ENCODE measurements at places on chromosomes 16 and 17.
A peak's percentile ranks its signal among the peaks of the same experiment; 100 is the strongest.

DNA sequence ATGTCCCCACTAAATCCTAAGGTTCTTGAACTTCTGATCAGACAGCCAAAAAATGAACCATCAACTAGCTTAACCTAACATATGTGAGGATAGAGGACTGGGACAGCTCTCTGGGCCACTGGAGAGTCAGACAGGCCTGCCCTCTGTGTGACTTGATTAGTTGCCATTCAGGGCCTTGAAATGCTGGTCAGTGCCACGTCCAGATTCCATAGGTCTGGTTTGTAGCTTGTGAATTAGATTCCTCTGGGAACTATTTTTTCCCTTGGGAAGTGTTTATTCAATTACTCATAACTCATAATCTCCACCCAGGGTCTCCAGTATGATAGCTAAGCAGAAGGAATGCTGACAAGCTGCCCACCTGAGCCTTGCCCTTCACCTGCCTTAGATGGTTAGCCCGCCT lies 48.2 kb downstream of the IGF2BP1 start:
- DNase-seq, result no peak

DNA sequence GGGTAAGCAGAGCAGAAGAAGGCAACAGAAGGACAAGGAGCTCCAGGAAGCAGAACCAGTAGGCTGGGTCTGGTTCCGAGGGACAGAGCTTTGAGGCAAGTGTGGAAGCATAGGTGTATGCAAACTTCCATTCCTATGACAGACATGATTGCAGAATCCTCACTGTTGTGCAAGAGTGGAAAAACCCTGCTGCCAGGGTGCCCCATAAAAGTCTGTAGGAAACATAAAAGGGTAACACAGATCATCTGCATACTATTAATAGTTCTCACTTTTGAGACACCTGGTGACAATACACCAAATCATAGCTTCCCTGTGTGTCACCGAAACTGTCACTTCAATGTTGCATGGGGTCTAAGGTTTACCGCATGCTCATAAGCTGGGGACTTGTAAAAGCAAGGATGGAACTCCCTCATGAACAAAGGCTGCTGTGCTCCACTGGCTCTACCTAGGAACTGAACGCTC lies 39.7 kb downstream of the ARHGAP17 start:
- DNase-seq, result peak; percentile 37

GRCh38 chr16:54072237-54072636 lies 214.3 kb downstream of the IRX3 start:
- DNase-seq, result no peak

- DNase-seq, result no peak
These were observed 75.5 kb downstream of the SLC5A11 start for GRCh38 chr16:24921229-24921628.

DNA sequence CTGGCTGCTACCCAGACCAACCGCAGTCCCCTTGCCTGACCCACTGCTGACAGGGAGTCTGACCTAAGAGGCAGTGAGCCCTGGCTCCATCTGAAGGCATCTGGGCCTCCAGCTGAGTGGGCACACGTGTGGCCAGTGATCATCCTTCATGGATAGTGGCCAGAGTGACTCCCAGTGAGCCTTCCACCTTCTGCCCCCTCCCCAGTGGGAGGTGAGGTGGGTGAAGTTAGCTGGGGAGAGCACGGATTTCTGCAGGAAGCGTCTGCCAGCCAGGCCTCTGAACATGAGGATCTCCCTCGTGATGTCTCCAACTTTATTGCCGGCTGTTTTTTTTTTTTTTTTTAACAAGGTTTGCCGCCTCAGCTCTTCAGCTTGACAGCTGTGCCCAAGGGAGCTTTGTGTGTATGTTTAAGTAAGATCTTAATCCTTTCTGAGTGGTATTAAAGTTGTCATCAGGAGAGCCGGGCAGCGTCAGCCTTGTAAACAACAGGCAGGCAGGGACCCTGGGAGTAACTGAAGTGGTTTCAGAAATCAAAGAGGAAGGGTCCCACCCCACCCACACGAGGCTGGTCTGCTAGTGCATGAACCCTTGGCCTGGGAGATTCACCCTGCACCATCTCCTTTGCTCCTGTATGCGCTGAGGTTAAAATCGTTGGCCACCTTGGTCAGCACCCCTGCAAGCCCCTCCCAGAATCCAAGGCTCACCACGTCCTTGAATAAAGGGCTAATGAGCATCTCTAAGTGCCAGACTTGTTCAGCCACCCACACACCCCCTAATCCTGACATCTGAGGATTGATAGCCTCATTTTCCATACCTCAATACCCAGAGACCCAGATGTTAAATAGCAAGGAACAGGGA lies 33.3 kb downstream of the RHBDL3 start:
- DNase-seq, result no peak

GRCh38 chr17:34114174-34114573 lies 140.9 kb upstream of the CCL2 start:
- no peak for DNase-seq

- DNase-seq, result no peak
These were observed 60.2 kb downstream of the HAPSTR1 start for GRCh38 chr16:9151597-9151996.

DNA sequence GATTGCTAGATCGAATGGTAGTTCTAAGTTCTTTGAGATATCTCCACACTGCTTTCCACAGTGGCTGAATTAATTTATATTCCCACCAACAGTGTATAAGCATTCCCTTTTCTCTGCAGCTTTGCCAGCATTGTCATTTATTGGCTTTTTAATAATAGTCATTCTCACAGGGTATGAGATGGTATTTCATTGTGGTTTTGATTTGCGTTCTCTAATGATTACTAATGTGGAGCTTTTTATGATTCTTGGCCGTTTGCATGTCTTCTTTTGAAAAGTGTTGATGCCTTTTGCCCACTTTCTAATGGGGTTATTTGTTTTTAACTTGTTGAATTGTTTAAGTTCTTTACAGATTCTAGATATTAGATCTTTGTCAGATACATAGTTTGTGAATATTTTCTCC lies 36.5 kb upstream of the BCAS3 start:
- no peak for DNase-seq

- DNase-seq, result no peak
These were observed 72.1 kb downstream of the JPH3 start for GRCh38 chr16:87674419-87674818.

- DNase-seq, result no peak
These were observed 612.1 kb downstream of the MAF start for GRCh38 chr16:78988361-78988969.

DNA sequence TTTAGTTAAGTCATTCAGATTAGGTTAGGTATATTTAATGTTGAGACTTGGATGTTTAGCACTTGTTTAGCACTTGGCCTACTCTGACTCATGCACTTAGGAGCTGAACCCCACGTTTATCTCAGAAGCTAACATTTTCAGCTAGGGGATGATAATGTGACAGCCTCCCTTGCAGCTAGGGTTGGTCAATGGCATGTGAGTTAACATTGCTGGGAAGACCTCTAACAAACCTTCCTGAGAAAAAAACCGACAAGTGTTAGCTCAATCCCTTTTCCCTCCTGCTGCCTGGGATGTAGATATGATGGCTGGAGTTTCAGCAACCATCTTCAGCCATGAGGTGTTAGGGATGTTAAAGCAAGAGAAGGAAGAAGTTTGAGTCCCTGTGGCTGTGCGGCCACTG lies 185.0 kb upstream of the FOXF1 start:
- no peak for DNase-seq

DNA sequence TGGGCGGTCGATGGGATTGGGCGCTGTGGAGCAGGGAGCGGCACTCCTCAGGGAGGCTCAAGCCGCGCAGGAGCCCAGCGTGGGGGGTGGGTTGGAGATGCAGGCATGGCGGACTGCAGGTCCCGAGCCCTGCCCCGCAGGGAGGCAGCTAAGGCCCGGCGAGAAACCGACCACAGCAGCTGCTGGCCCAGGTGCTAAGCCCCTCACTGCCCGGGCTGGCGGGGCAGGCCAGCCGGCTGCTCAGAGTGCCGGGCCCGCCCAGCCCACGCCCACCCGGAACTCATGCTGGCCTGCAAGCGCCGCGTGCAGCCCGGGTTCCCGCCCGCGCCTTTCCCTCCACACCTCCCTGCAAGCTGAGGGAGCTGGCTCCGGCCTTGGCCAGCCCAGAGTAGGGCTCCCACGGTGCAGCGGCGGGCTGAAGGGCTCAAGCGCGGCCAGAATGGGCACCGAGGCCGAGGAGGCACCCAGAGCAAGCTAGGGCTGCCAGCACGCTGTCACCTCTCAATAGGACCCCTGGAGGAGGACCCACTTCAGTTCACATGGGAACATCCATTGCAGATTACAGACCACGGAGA lies 20.5 kb upstream of the METTL16 start:
- no peak for DNase-seq

GRCh38 chr16:22937169-22937568 lies 123.2 kb downstream of the HS3ST2 start:
- DNase-seq, result no peak

GRCh38 chr17:70345061-70345460 lies 175.7 kb downstream of the KCNJ2 start:
- no peak for DNase-seq

DNA sequence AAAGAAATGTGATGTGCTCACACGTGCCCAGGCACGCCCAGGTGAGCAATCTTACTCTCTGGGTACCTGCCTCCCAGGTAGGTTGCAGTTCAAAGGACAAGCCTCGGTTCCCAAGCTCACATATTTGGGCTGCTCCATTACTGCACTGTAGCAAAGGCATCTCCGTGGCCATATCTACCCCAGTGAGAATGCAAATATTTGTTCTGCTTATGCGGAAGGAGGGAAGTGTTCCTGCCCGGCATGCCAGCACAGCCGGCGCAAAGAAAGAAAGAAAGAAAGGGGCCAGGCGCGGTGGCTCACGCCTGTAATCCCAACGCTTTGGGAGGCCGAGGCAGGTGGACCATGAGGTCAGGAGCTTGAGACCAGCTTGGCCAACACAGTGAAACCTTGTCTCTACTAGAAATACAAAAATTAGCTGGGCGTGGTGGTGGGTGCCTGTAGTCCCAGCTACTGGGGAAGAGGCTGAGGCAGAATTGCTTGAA lies 30.7 kb downstream of the SLC43A2 start:
- DNase-seq, result no peak

- DNase-seq, result no peak
These were observed 858 bp upstream of the SMARCE1 start for GRCh38 chr17:40648384-40648968.

GRCh38 chr17:44387804-44388203 lies 1.6 kb downstream of the ITGA2B start:
- DNase-seq, result no peak

DNA sequence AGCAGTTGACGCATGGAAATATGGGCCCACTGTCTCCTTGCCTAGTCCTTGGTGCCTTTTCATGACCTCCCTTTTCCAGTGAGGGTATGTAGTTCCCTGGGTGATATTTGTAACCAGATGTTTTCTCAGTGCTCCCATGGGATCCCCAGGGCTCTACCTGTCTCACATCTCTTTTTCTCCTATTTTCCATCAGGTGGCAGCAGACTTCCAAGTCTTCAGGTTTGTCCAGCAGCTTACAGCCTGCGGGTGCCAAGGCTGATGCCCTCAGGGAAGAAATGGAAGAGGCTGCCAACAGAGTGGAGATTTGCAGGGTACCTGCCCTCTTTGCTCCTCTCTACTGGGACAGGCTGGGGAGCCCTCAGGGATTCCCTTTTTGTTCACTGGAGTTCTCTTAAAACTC lies 89.1 kb downstream of the ELAC2 start:
- DNase-seq, result no peak

DNA sequence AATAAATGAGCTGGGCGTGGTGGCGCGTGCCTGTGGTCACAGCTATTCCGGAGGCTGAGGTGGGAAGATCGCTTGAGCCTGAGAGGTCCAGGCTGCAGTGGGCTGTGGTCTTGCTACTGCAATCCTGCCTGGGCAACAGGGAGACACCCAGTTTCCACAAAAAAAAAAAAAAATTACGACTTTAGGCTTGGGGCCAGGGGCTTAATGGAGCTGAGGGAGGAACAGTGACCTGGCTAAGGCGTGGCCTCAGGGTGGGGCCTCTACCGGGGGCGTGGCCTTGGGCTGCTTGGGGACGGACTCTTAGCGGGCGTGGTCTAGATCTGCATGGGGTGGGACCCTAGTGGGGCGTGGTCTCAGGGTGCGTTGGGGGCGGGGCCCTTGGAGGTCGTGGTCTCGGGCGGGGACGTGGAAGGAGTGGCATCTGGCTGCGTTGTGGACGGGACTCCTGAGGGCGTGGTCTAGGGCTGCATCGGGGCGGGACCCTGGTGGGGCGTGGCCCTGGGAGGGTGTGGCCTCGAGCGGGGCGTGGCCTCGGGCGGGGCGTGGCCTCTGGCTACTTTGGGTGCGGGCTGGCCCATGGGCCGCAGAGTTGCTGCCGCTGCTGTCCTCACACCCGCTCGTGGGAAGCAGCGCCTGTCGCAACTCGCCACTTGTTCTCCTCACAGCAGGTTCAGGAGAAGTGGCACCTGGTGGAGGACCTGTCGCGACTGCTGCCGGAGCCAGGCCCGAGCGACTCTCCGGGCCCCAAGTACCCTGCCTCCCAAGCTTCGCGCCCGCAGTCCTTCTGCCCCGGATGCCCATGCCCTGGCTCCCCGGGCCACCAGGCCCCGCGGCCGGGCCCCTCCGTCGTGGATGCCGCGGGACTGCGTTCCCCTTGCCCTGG lies 5.8 kb upstream of the C17orf99 start:
- DNase-seq, result peak; percentile 76

DNA sequence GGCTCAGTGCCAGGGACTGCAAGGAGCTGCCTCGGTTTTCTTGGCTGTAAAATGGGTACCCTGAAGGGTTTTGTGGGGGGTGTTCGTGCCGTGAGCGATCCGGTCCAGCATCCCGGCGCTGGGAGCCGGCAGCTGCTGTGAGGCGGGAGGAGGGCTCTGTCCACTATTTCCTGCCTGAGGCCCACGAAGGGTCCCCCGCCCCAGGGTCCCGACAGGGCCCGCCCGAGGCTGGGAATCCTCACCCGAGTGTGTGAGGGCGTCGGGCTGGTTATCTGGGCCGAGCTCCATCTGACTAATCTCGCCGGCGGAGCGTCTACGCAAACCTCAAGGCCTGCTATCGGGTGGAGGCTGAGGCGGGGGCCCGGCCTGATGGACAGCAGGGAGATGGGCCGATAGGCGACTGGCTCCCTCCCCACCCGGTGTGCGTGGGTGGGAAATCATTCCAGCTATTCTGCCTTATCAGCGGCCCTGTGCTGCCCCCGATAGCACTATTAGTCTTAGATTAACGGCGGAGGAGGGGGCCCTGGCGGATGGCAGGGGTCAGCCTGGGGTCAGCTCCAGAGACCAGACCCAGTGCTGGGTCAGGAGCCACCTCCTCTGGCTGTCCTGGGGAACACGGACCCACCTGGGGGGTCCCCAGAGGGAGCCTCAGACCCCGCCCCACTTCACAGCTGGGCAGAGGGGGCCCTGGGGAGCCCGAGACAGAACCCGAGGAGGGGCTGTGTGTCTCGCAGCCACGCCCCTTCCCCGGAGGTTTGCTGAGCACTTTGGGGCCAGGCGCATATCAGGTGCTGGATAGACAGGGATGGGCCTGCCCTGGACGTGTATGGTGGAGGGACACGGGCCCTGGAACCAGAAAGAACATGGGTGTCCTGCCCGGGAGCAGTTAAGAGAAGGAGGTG lies 44.7 kb downstream of the ZFPM1 start:
- DNase-seq, result no peak

DNA sequence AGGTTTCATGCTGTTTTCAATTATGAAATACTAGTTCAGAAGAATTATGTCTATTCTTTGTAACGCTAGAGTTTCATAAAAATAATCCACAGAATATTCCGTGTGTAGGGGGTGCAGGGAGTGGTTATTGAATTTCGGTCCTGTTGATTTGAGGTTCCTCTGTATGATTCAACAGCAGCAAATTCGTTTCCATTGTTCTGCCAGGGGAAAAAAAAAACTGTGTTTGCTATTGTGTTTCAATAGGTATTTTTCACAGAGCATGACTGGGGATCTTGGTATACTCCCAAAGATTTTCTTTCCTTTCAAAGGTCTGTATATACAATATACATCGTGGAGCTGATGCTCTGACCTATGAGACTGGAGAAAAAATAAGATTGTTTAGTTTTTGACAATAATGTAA lies 15.8 kb downstream of the SHISA9 start:
- no peak for DNase-seq

Data from GM19239 (cell line).